ENCODE measurements at places on chromosomes 1 and 21.

DNA sequence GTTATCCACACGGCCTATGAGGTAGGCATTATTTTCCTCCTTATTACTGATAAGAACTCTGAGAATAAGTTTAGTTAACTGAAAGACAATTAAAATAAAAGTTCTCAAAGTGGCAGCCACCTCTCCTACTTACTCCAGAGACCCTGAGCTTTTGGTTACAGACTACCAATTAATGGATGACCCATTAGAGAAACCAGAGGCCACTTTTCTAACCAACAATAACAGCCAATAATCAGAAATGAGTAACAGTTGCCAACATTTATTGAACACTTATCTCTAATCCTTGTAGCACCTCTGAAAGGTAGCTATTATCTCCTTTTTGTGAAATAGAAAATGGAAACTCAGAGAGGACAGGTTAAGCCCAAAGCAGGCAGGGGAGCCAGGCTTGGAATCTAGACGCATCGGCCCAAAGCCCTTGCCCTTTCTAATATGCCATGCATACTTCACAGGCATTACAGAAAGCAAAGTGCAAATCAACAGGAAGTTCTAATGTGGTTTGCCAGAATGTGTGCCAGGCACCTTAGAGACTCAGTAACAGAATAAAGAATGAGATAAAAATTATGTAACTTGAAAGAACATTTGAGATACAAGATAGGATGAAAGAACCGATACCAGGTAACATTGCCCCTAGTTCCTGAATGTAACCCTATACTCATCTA lies 50.0 kb downstream of the BEND5 start:
- no peak for DNase-seq

DNA sequence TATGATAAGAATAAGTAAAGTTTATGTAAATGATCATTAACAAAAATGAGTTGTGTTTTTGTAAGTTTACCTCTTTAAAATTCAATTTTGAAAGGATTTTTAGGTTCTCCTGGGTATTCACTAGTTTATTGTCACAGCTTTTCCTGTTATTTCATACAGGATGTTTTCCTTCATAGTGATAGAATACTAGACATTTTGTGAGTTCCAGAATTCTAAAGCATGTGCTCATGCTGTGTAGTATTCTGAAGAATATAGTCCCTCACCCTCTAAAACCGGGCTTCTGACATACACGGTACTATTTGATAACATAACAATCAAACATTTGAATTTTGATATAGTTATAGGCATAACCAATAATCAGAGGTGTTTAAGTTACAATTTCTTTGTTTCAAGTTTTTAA lies 10.7 kb downstream of the LRRC8C start:
- DNase-seq, result no peak

- no peak for DNase-seq
Measured at GRCh38 chr21:15076730-15077129, 11.9 kb upstream of the NRIP1 start.

DNA sequence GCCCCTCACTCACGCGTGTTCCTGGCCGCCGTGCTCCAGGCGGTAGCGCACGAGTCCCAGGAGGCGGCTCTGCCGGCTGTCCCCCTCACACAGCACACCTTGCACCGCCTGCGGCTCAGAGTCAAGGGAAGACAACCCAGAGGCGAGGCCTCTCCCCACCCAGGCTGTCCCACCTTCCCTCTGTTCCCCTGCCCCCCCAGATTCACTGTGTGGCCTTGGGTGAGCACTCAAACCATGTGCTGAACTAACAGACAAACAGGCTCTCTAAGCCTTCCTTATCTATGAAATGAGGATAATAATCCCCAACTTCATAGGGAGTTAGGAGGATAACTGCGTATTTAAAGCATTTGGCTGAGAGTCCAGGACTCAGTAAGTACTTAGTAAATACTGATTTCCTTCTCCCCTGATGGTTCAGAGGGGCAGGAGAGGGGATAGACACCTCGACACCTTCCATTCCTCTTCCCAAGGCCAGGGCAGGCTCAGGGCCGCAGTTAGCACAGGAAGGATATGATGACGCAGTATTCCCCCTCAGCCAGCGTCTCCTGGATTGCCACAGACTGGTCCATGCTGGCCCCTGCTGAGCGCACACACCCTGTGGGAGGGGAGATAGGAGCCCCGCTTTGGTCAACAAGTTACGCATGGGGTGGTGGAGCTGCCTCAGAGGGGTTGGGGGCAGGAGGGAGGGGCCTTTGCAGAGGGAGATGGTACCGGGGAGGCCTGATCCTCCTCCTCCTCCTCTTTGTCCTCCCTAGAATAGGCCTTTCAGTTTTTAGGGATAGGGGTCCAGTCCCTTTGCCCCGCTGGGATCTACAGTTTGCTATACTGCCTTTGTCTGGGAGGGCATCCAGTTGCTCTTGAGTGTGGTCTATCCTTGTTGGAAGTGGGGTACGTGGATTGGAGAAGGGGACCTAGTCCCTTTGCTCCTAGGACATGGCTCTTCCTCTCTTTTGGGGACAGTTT lies 830 bp downstream of the INPP5B start:
- DNase-seq, result peak; percentile 46
